ENCODE measurements at places on chromosomes 1 and 21. TPM values are rescaled to one million over a fixed set of nuclear protein-coding genes. Genes with fewer than 3 reads are reported as not detected.
A peak's percentile ranks its signal among the peaks of the same experiment; 100 is the strongest.

DNA sequence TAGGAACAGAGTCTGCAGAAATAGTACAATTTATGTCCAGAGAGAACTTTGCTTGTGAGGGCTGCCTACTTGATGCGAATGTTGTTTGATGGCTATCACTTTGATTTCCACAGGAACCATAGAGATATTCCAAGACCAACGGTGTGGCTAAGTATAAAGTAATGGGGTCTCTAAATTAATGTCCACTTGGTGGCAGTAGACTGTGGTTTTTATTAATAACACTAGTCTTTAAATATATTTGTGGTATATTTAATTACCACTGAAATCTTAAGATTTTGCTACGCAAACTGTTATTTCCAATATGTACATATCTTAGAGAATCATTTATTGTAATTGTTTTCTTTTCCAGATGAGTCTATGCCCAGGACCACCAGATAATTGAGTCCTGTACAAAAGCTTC, 647.9 kb downstream of the PLA2G4A start:
- H3K27ac ChIP-seq: no peak overlapping the region
- no peak for DNase-seq
- H3K27me3 ChIP-seq: no peaks in the 10 kb centered on the region
- H3K36me3 ChIP-seq: peaks cover 4% of the 10 kb centered on the region

GRCh38 chr1:41868241-41868998, 50.3 kb downstream of the HIVEP3 start:
- DNase-seq: no peak
- H3K36me3 ChIP-seq: no peaks in the 10 kb centered on the region
- H3K4me3 ChIP-seq: no peak overlapping the region
- H3K27me3 ChIP-seq: no peaks in the 10 kb centered on the region

GRCh38 chr1:41371630-41372599, 10.7 kb downstream of the FOXO6 start:
- no peak for DNase-seq
- peaks cover 75% of the 10 kb centered on the region for H3K4me1 ChIP-seq
- H3K27me3 ChIP-seq: peaks cover 9% of the 10 kb centered on the region
- peak overlapping the region; percentile 32 for H3K4me3 ChIP-seq
- peak overlapping the region; percentile 53 for H3K27ac ChIP-seq

- H3K4me1 ChIP-seq: peaks cover 9% of the 10 kb centered on the region
- no peaks in the 10 kb centered on the region for H3K36me3 ChIP-seq
- H3K4me3 ChIP-seq: no peak overlapping the region
These were observed 16.0 kb downstream of the PLCH2 start for GRCh38 chr1:2492091-2492490.

KCNA3 gene
- total RNA-seq: 0.45 TPM

- no peak for DNase-seq
- H3K4me1 ChIP-seq: no peaks in the 10 kb centered on the region
- peaks cover 39% of the 10 kb centered on the region for H3K27me3 ChIP-seq
- H3K4me3 ChIP-seq: no peak overlapping the region
These were observed 89.5 kb upstream of the CD53 start for GRCh38 chr1:110783292-110783918.

- no peak for DNase-seq
- no peak overlapping the region for H3K27ac ChIP-seq
- H3K4me1 ChIP-seq: peaks cover 5% of the 10 kb centered on the region
- H3K4me3 ChIP-seq: no peak overlapping the region
- no peaks in the 10 kb centered on the region for H3K36me3 ChIP-seq
These were observed 7.0 kb upstream of the GPR88 start for GRCh38 chr1:100530880-100531487.

GRCh38 chr1:37633938-37634243, 801 bp downstream of the RSPO1 start:
- H3K4me1 ChIP-seq: peaks cover 9% of the 10 kb centered on the region
- peaks cover 54% of the 10 kb centered on the region for H3K27me3 ChIP-seq
- H3K27ac ChIP-seq: no peak overlapping the region
- H3K4me3 ChIP-seq: peak overlapping the region; percentile 41
- no peak for DNase-seq

MCOLN2 gene
- total RNA-seq: 0.82 TPM

- H3K36me3 ChIP-seq: peaks cover 3% of the 10 kb centered on the region
- peak overlapping the region; percentile 19 for H3K27ac ChIP-seq
- H3K27me3 ChIP-seq: no peaks in the 10 kb centered on the region
- peaks cover 34% of the 10 kb centered on the region for H3K4me1 ChIP-seq
- no peak for DNase-seq
These were observed 1.9 kb downstream of the MTFR1L start for GRCh38 chr1:25821630-25822091.

IRF2BP2 gene
- total RNA-seq: 134 TPM

GRCh38 chr1:33346533-33346926, 25.6 kb upstream of the A3GALT2 start:
- H3K4me3 ChIP-seq: peak overlapping the region; percentile 70
- H3K27me3 ChIP-seq: no peaks in the 10 kb centered on the region
- H3K27ac ChIP-seq: peak overlapping the region; percentile 81

DNA sequence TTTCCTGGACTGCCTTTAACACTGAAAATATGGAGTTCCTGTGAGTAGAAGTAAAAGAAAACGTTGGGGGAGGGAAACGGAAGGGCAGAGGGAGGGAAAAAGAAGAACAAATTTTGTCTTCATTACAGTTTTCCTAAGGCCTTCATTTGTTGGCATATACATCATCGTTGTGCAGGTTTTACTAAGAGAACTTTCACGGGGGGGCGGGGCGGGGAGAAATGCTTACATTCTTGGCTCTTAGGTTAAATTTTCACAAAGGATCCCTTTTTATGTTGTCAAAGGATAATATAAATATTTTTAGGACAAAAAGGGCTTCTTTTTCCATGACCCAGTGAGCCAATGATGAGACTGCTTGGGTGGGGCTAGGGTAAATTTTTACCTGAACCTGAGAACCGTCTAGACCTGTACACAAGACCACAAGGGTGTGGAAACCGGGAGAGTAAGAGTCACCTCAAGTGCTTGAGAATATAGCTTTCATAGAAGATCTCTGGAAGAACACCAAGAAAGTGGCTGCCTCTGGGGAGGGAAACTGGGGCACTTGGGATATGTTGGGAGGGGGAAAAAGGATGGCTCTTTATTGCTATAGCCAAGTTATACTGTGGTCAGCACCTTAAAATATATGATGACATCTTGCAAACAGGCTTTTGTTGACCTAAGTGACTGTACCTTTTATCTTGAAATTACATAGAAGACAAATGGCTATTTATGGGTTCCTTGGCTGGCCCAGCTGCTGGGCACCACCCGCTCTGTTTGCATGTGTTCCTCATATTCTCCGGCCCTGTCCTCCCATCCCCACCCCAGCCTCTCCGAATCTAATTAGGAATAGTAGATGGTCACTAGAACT, 2.0 kb upstream of the UTP25 start:
- no peaks in the 10 kb centered on the region for H3K36me3 ChIP-seq
- no peak for DNase-seq
- no peak overlapping the region for H3K4me3 ChIP-seq
- no peaks in the 10 kb centered on the region for H3K27me3 ChIP-seq
- H3K4me1 ChIP-seq: peaks cover 39% of the 10 kb centered on the region

DNA sequence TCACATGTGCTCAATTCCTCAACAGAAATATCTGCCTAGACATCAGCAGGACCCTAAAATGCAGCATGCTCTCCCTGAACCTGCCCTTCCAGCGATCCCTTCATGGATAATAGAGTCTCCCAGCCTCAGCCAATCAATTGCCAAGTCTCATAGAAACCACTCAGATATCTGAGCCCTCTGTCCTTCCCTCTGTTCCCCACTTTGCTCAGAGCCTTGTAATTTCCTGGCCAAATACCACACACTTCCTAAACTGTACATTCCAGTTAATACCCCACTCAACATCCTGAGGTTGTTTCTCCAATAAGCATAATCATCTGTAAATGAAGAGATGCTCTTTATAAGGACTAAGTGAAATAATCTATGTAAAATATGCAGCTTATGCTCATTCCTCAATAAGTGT, 59.3 kb upstream of the PTGFRN start:
- H3K27me3 ChIP-seq: no peaks in the 10 kb centered on the region
- no peak overlapping the region for H3K4me3 ChIP-seq
- no peak for DNase-seq
- H3K4me1 ChIP-seq: peaks cover 45% of the 10 kb centered on the region
- no peak overlapping the region for H3K27ac ChIP-seq
- no peaks in the 10 kb centered on the region for H3K36me3 ChIP-seq

DNA sequence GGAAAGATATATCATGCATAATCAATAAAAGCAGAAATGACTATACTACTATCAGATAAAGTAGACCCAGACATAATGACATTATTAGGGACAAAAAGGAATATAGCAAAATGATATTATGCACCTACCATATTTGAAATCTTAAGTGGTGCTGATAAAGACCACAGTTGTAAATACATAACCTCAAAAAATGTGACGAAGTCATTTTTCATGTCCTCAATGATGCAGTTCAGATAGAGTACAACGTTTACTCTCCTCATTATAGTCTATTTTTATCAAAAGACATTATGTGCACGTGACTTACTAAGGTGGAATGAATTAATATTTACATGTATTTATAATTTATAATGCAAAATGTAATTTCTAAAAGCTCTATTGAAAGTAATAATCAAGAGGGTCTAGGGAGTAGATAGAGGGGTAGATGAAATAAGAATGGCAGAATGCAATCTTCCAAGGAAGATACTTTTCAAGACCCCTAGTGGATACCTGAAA, 61.7 kb upstream of the TNFSF4 start:
- no peaks in the 10 kb centered on the region for H3K27me3 ChIP-seq
- H3K36me3 ChIP-seq: no peaks in the 10 kb centered on the region
- H3K27ac ChIP-seq: no peak overlapping the region
- H3K4me1 ChIP-seq: peaks cover 4% of the 10 kb centered on the region
- DNase-seq: no peak

- no peak overlapping the region for H3K4me3 ChIP-seq
- peaks cover 4% of the 10 kb centered on the region for H3K27me3 ChIP-seq
- H3K4me1 ChIP-seq: peaks cover 10% of the 10 kb centered on the region
- H3K36me3 ChIP-seq: no peaks in the 10 kb centered on the region
These were observed 17.0 kb upstream of the FMO1 start for GRCh38 chr1:171231326-171231725.

- no peaks in the 10 kb centered on the region for H3K36me3 ChIP-seq
- no peak overlapping the region for H3K27ac ChIP-seq
- no peak for DNase-seq
- H3K4me3 ChIP-seq: no peak overlapping the region
These were observed 53.6 kb downstream of the MAP3K7CL start for GRCh38 chr21:29184037-29184436.

- H3K4me3 ChIP-seq: no peak overlapping the region
- no peaks in the 10 kb centered on the region for H3K27me3 ChIP-seq
- peaks cover 41% of the 10 kb centered on the region for H3K4me1 ChIP-seq
- DNase-seq: no peak
- H3K36me3 ChIP-seq: peaks cover 25% of the 10 kb centered on the region
These were observed 12.6 kb downstream of the NTPCR start for GRCh38 chr1:232962761-232963745.

GRCh38 chr1:109824349-109825115, 60.8 kb upstream of the EPS8L3 start:
- no peaks in the 10 kb centered on the region for H3K4me1 ChIP-seq
- H3K27ac ChIP-seq: no peak overlapping the region
- DNase-seq: no peak
- H3K36me3 ChIP-seq: no peaks in the 10 kb centered on the region
- no peak overlapping the region for H3K4me3 ChIP-seq
- H3K27me3 ChIP-seq: no peaks in the 10 kb centered on the region

GRCh38 chr1:39352881-39353280, 138.6 kb upstream of the BMP8A start:
- no peaks in the 10 kb centered on the region for H3K27me3 ChIP-seq
- peaks cover 33% of the 10 kb centered on the region for H3K36me3 ChIP-seq
- no peaks in the 10 kb centered on the region for H3K4me1 ChIP-seq
- no peak overlapping the region for H3K27ac ChIP-seq
- DNase-seq: no peak

FMO3 gene
- total RNA-seq: not detected

DNA sequence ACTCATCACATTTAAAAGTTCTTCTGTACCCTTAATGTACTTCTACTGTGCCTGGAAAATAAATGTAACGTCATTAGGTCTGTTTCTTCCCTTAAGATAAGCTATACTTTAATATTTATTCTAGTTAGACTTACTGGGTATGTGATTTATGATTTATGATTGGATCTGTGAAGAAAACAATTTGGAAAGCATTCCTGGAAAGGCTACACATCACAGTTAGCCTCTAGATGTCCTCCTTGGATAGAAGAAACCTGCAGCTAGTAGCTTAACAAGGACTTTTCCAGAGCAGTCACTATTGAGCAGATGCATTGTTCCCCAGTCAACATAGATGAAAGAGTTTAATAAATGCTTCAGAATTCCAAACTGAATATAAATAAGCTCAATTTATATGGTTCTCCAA, 22.2 kb upstream of the ABL2 start:
- no peak overlapping the region for H3K4me3 ChIP-seq
- no peaks in the 10 kb centered on the region for H3K36me3 ChIP-seq
- H3K27me3 ChIP-seq: no peaks in the 10 kb centered on the region
- no peak for DNase-seq

DNA sequence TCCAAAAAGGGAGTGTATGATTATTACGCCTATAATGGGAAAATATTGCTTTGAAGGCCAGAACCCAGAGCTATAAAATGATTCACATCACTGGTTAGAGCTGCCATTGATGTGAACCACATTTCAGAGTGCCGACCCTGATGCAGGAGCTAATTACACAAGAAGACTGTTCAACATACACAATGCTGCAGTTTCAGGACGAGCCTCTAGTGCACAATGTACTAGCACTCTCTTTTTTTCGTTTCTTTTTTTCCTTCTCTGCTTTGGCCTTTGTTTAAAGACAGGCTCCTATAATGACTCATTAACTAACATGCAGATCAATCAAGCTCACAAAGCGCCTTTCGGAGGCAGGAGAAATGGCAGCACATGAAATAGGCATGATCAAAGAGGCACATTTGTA, 66.0 kb upstream of the HMGB4 start:
- DNase-seq: no peak
- no peak overlapping the region for H3K4me3 ChIP-seq
- peaks cover 29% of the 10 kb centered on the region for H3K27me3 ChIP-seq
- no peak overlapping the region for H3K27ac ChIP-seq
- no peaks in the 10 kb centered on the region for H3K4me1 ChIP-seq

- H3K36me3 ChIP-seq: no peaks in the 10 kb centered on the region
- DNase-seq: no peak
- peaks cover 52% of the 10 kb centered on the region for H3K4me1 ChIP-seq
These were observed 3.8 kb upstream of the SLC30A2 start for GRCh38 chr1:26049531-26050247.

DNA sequence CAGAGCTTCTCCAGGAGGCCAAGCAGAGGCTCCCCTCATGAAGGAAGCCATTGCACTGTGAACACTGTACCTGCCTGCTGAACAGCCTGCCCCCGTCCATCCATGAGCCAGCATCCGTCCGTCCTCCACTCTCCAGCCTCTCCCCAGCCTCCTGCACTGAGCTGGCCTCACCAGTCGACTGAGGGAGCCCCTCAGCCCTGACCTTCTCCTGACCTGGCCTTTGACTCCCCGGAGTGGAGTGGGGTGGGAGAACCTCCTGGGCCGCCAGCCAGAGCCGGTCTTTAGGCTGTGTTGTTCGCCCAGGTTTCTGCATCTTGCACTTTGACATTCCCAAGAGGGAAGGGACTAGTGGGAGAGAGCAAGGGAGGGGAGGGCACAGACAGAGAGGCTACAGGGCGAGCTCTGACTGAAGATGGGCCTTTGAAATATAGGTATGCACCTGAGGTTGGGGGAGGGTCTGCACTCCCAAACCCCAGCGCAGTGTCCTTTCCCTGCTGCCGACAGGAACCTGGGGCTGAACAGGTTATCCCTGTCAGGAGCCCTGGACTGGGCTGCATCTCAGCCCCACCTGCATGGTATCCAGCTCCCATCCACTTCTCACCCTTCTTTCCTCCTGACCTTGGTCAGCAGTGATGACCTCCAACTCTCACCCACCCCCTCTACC, 19.1 kb downstream of the CSF1 start:
- H3K4me1 ChIP-seq: peaks cover 19% of the 10 kb centered on the region
- H3K4me3 ChIP-seq: no peak overlapping the region
- H3K27ac ChIP-seq: no peak overlapping the region
- no peak for DNase-seq
- H3K27me3 ChIP-seq: no peaks in the 10 kb centered on the region
